RWPE2 (cell line): ENCODE measurements at places on chromosomes 7 and 10.

DNA sequence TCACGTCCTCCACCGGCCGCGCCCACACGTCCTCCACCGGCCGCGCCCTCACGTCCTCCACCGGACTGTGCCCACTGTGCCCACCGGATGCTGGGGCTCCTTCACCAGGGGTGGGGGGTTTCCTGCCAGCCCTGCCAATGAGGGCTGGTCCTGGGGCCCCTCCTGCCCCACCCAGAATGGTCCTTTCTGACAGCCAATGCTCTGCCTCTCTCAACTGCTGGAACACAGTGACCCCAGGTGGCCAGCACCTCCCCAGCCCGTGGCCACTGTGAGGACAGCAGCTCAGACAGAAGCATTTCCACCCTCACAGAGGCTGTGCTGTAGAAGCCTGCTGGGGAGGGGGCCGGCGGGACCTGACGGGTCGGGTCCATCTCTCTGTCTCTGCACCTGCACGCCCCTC is 90.1 kb upstream of the DNAAF5 start:
- no peak overlapping the region for H3K4me3 ChIP-seq
- no peak for DNase-seq
- no peaks in the 10 kb centered on the region; the same call in 1 of the 2 replicates for H3K36me3 ChIP-seq
- H3K27me3 ChIP-seq, result no peaks in the 10 kb centered on the region
- H3K27ac ChIP-seq, result no peak overlapping the region

DNA sequence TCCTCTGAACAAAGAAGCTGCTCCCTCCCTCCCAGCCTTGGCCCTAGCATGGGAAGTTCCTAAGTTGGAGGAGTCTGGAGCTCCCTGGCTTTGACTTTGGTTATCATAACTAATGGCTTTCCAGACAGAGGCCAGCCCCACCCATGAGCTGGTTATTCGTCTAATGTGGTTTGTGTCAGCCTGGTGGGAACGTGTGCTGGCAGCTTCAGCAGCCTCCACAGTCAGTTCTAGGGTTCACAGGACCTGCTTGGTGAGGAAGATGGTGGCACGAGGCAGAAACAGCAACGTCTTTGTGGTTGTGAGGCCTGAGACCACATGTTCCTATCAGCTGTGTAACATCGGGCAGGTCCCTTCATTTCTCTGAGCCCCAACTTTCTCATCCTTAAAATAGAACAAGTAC is 103.1 kb downstream of the PAXIP1 start:
- no peak overlapping the region for H3K27ac ChIP-seq
- no peaks in the 10 kb centered on the region for H3K27me3 ChIP-seq
- H3K4me1 ChIP-seq, result no peaks in the 10 kb centered on the region
- no peak overlapping the region for H3K4me3 ChIP-seq

GRCh38 chr7:69768986-69769595 is 170.8 kb downstream of the AUTS2 start:
- H3K27me3 ChIP-seq, result no peaks in the 10 kb centered on the region
- H3K36me3 ChIP-seq, result no peaks in the 10 kb centered on the region
- H3K4me1 ChIP-seq, result no peaks in the 10 kb centered on the region
- no peak overlapping the region for H3K4me3 ChIP-seq

GRCh38 chr10:83965473-83965872 is 173.8 kb upstream of the GHITM start:
- no peak overlapping the region for H3K27ac ChIP-seq
- no peak overlapping the region for H3K4me3 ChIP-seq
- DNase-seq, result no peak
- H3K4me1 ChIP-seq, result no peaks in the 10 kb centered on the region
- no peaks in the 10 kb centered on the region for H3K36me3 ChIP-seq

GRCh38 chr7:10588084-10588483 is 385.6 kb upstream of the PHF14 start:
- no peak for DNase-seq
- no peaks in the 10 kb centered on the region for H3K4me1 ChIP-seq
- H3K36me3 ChIP-seq, result no peaks in the 10 kb centered on the region
- H3K4me3 ChIP-seq, result no peak overlapping the region
